ENCODE measurements at places on chromosomes 2 and 18.

DNA sequence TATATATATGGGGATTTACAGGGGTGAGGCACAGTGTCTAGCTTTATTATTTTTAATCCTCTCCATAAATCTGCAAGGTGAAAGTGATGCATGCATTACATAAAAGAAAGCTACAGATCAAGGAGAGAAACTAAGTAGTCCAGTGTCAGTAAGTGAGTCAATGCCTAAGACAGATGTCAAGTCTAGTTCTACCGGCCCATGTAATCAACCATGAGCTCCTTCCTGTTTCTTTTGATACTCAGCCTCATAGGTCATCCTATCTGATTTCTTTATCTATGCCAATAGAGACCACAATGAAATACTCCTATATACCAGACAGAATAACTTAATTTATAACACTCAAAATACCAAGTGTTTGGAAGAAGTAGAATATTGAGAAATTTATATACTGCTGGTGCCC is 20.2 kb upstream of the GYPC start:
- no peak for DNase-seq

GRCh38 chr2:159124931-159125467 is 156.6 kb downstream of the TANC1 start:
- peak; percentile 47 for DNase-seq

- DNase-seq, result no peak
These were observed 29.7 kb downstream of the C2orf42 start for GRCh38 chr2:70161069-70161534.

DNA sequence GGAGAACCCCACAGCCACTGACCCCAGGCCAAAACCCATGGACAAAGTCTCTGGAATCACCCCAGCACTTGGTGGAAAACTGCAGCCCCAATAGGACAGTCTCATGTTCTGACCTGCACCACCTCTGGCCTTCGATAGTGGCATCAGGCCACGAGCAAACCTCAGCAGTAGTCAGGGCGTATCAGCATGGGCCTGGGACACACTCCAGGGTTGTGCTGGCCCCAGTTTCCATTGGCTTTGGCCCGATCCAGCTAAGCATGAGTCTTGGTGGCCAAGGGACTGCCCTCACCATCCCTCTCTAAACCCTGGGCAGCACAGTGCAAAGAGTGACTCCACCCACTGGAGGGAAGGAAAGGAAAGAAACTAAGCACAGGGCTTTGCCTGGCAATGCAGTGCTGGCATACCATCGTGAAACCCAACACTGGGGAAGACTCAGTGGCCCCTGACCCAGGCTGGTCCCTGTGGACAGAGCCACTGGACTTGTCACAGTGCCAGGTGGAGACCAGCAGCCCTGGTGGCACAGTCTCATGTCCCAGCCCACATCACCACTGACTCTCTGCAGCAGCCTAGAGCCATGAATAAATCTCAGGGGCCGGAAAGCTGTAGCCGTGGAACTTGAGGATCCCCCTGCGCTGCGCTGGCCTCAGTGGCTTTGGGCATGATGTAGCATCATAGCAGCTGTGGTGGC is 46.3 kb downstream of the ZNF519 start:
- no peak for DNase-seq

DNA sequence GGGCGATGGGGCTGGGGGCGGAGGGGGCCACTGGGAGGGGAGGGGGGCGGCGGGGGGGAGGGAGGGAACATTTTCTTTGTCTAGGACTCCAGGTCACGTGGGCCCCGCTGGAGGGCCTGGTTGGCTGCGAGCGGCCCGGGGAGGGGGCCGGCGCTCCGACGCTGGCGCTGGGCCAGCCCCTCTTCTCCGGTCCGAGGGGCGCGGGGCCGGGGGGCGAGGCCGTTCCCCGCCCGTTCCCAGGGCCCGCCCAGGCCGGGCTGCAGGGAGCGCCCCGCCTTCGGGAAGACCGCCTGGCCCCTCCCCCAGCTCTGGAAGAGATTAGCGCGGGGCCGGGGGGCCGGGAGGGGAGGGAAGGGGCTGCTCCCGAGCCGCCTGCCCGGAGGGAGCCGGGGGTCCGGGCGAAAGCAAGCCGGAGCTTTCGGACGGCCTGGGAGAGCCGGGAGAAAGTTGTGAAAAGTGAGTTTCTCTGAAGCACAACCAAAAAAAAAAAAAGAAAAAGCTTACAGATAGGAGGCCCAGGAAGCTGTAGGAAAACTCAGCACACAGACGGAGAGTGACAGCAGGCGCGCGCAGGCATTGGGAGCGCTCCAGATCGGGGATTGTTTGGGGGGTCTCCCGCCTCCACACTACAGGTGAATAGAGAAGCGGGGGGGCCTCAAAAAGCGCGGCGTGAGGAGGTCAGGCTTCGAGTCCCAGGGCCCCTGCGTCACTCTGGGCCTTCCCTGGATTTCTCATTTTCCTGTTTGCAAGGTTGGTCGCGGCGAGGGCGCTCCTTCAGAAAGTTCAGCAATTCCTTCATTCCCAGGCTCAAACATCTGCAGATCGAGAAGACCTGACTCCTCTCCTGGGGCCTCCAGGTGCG is 84.1 kb upstream of the POMC start:
- peak; percentile 79 for DNase-seq

- peak; percentile 27 for DNase-seq
These were observed 293.3 kb downstream of the MTX2 start for GRCh38 chr2:176562359-176563078.

- no peak for DNase-seq
These were observed 14.7 kb upstream of the PUM2 start for GRCh38 chr2:20365249-20365817.

GRCh38 chr2:241001413-241002274 is 3.2 kb downstream of the SNED1 start:
- no peak for DNase-seq

- DNase-seq, result no peak
These were observed at the start of gene CABYR for GRCh38 chr18:24138789-24139616. Gene CABYR (plus strand): TSS chr18:24139062. CDS start chr18:24143115, 4,053 bp downstream.

GRCh38 chr2:86204458-86204857 is 5.2 kb downstream of the MRPL35 start:
- no peak for DNase-seq

DNA sequence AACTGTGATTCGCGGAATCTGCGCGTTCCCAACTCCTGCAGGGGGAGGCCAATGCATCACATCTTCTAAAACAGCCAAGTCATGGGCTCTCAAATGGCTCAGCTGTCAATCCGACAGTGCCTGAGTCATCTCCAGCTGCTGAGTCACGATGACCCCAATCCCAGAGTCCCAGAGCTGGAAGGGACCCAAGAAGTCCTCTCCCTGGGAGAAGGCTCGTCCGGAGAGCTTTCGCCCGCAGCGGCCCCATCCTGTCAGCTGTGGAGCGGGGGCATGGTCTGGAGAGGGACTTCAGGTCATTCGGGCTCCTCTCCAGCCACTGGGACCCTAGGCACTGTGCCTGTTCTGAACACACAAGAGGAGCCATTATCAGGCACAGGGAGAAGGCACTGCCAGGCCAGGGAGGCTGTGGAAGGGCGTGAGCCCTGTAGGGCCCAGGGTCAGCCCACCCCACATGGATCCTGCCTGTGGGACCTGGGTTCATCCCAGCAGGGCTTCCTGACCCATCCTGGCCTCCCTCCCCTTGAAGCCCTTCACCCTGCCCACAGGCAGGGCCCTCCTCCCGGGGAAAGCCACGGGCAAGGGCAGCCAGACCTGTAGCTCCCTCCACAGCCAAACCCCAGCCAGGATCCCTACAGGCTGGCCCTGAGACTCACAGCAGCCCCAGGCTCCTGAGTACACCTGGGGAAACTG is 47.6 kb upstream of the GPC1 start:
- no peak for DNase-seq

- peak; percentile 44 for DNase-seq
These were observed 48.1 kb downstream of the PKDCC start for GRCh38 chr2:42095923-42096408.
